NK-92 treated with Interleukin-12 subunit alpha and Interleukin-12 subunit beta, amount 100 ng/mL, for 24 hours (cell line): ENCODE measurements at places on chromosomes 1 and 21.

- no peak for DNase-seq
Observed at GRCh38 chr1:96509951-96510350, 211.6 kb upstream of the PTBP2 start.

- no peak for DNase-seq
Observed at GRCh38 chr21:15667010-15667409, 62.8 kb upstream of the USP25 start.

GRCh38 chr1:159179906-159180305 lies 8.5 kb downstream of the CADM3 start:
- no peak for DNase-seq

GRCh38 chr1:53334312-53334711 lies 6.4 kb upstream of the LRP8 start:
- DNase-seq, result no peak
